ENCODE measurements at places on chromosomes 1 and 21. TPM values are rescaled to one million over a fixed set of nuclear protein-coding genes. Genes with fewer than 3 reads are reported as not detected.

Gene HES3
- total RNA-seq, result not detected

GRCh38 chr1:172443666-172444453, at the start of gene PIGC:
Gene PIGC, minus strand, starts transcription at chr1:172444069. Its CDS starts 1,447 bp downstream, at chr1:172442622.
- peak within 1 kb of the TSS; percentile 89 for H3K27ac ChIP-seq
- peaks cover 28% of the 10 kb centered on the region for H3K36me3 ChIP-seq
- H3K4me1 ChIP-seq, result peaks cover 28% of the 10 kb centered on the region
- H3K27me3 ChIP-seq, result no peaks in the 10 kb centered on the region
- DNase-seq, result peak; percentile 92

GRCh38 chr1:11441211-11441952, 37.6 kb upstream of the DISP3 start:
- no peak overlapping the region for H3K27ac ChIP-seq
- DNase-seq, result no peak
- H3K36me3 ChIP-seq, result no peaks in the 10 kb centered on the region
- H3K4me3 ChIP-seq, result no peak overlapping the region

DNA sequence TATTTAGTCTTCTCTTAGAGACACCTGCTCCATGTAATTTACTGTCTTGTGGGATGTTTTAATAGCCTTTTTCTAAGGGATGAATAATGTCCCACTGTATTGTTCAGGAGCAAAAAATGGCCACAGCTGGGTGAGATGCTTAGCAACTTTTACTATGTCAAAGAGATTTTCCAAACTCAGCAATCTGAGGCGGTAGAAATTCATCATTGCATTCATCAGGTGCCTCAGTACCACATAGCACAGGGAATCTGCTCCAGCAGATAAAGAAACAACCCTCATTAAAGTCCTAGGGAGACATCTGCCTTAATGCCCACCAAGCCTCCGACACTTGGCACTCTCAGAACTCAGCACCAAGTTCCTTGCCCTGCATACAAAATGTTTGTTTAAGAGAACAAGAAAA, 266.9 kb downstream of the SIPA1L2 start:
- no peaks in the 10 kb centered on the region for H3K36me3 ChIP-seq
- DNase-seq, result no peak
- H3K27me3 ChIP-seq, result no peaks in the 10 kb centered on the region
- no peaks in the 10 kb centered on the region for H3K4me1 ChIP-seq
- no peak overlapping the region for H3K27ac ChIP-seq

GRCh38 chr1:77858725-77859124, 29.7 kb upstream of the NEXN start:
- no peak overlapping the region for H3K27ac ChIP-seq
- H3K27me3 ChIP-seq, result no peaks in the 10 kb centered on the region
- no peak for DNase-seq
- no peak overlapping the region for H3K4me3 ChIP-seq

GRCh38 chr1:156664046-156664766, 13.0 kb downstream of the NES start:
- H3K27me3 ChIP-seq, result no peaks in the 10 kb centered on the region
- H3K36me3 ChIP-seq, result no peaks in the 10 kb centered on the region
- H3K27ac ChIP-seq, result no peak overlapping the region
- no peak overlapping the region for H3K4me3 ChIP-seq
- no peak for DNase-seq
